ENCODE measurements at places on chromosomes 7 and 10.

GRCh38 chr10:121154846-121155245 lies 303.7 kb downstream of the WDR11 start:
- no peak for DNase-seq

GRCh38 chr10:74674927-74675326 lies 151.5 kb upstream of the KAT6B start:
- no peak for DNase-seq

DNA sequence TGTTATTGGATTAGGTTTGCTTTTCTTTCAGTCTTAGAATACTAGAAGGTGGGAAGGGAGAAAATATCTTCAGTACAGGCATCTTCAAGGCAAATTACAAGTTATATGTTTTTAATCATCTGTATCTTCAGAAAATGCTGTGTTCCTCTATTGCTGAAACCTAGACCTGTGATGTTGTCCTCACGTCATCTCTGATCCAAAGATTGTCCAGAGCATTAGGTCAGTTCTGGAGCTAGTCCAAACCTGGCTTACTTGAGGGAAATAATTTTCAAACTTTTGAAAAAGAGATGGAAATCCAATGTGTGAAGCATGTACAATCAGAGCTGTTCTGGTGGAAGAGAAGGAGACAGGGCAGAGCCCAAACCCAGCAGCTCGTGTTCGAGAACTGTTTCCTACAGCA lies 217.3 kb downstream of the ZEB1 start:
- DNase-seq: peak; percentile 36

GRCh38 chr7:66118603-66119002 lies 4.0 kb downstream of the CRCP start:
- no peak for DNase-seq

DNA sequence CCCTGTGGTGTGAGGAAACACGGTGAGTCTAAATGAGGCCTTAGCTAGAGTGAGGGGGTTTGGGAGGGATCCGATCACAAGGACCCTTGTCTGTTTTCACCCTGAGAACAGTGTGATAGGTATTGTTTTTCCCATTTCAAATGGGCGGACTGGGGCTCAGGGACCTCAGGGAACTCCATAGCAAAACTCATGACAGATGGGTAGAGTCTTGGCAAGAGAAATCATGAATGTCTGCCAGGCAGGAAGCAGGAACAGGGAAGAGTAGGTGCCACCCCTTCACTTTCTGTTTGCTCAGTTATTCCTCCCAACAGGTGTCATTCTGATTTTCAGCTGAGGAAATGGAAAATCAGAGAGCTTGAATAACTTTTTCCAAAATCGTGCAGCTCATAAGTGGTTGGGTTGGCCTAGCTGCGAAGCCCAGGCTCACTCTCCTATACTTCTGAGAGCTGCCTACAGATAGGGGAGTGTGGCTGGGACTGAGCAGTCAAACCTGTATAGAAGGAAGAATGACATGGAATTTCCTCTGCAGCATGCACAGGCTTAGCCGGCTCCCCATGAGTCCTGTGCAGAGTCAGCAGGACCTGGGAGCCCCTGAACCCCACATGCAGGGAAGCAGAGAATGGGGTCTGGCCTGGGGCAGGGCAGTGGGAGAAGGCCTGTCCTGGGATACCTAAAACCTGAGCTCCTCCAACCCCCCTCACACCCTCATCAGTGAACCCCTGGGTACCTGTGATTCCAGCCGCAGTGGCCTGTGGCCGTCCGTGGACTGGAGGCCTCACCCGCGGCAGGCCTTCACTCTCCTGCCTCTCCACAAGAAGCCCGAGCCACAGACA lies 17.6 kb upstream of the C10orf105 start:
- DNase-seq: no peak

DNA sequence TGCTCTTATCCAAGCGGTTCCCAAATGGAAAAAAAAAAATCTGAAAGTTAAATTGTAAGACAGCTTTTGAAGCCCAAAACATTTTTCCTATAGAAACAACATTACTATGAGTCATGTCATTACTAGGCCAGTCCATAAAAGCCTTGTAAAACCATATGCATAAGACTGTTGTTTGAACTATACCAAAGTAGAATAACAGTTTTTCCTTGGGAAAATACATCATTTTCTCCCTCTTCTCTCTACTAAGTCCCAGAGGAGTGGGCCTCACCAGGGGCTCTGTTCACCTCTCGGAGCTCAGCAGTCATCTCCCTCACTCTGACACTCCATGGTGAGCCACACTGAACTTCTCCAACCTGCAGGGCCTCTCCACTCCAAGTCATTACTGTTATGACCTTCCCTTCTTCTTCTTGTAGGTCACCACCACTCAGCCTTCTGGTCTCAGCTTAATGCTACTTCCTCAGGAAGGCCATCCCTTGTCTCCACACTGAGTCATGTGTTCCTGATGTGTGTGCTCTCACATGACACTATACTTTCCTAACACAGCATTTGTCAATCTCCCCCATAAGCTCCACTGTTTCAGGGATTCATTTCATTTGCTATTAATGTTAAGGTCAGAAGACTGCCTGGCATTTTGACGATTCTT lies 32.5 kb downstream of the ZNF438 start:
- peak; percentile 76 for DNase-seq

DNA sequence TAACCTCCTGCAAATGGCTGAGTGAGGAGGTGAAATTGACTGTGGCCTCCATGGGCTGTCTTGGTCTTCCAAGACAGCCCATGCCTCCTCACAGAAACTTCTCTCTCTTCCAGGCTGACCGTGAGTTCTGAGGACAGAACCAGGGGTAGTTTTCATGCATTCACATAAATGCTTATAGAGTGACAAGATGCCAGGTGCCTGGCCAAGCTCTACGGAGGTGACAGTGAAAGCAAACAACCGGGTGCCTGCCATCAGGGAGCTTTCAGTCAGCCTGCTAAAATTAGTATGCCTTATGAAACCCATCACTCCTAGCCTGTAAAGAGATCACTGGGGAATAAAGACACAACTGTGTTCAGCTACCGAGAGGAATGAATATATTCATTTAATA lies 919 bp upstream of the RHOBTB1 start:
- no peak for DNase-seq

GRCh38 chr7:12573885-12574284 lies 3.4 kb downstream of the SCIN start:
- no peak for DNase-seq

- DNase-seq: no peak
Observed at GRCh38 chr10:1968257-1969033, 231.1 kb upstream of the ADARB2 start.

DNA sequence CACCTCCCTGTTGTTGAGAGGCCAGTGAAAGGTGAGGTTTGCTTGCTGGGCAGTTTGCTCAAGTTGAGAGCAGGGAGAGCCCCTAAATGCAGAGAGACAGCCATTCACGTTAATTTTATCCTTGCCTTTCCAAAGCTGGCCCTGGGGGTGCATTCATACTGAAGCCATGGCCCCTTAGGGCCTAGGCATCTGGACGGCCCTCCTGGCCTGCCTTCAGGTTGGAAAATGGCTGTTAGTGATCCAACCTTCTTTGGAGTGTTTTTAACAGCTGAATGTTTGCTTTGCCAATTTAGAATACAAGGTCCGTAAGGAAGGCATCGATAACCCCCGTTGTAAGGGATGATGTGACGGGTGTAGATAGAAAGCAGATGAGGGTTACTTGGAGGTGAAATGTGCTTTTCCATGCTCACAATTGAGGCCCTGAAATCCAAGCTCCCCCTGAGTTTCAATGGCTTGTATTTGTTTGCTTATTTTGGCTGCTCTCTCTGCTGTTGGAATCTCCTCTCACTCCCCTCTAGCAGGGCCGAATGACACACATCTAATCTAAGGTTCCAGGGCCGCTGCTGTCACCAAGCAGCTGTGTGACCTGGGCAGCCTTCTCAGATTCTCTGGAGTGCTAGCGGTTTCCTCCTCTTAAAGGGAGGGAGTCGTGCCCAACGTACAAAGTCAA lies 171.6 kb upstream of the MKI67 start:
- DNase-seq: no peak

- peak; percentile 37 for DNase-seq
Observed at GRCh38 chr7:92614660-92615174, 24.5 kb upstream of the FAM133B start.

DNA sequence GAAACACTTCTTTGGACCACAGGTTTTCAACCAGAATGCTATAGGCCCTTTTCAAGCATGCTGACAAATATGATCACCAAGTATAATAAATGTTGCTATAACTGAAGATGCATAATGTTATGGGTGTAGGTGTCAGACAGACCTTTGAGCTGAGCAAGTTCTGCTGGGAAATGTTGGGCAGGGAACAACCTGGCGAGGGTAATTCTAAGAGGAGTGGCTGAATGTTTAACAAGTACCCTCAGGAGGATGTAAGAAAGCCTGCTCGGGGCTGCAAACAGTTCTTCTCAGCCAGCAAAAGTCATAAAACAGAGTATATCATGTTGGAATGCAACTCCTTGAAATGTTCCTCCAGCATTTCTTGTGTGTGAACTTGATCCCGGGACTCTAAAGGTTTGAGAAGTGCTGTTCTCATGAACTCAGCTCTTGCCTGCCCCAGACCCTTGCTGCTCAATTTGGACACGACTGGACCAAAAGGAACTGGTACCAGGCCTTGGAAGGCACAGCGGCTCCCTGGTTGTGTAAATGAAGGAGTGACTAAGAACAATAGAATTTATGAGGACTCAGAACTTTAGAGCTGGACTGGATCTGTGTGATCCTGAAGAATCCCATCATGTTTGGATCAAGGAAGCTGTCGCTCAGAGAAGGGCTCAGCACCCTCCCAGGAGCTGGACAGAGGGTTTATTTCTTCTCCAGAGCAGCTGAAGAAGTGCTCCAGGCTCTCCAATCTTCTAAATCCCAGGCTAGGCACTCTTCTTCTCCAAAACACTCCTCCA lies 143.2 kb upstream of the ANK3 start:
- DNase-seq: no peak

GRCh38 chr10:62258926-62259325 lies 9.7 kb downstream of the RTKN2 start:
- no peak for DNase-seq

GRCh38 chr7:55055479-55055878 lies 36.7 kb downstream of the EGFR start:
- peak; percentile 83 for DNase-seq

DNA sequence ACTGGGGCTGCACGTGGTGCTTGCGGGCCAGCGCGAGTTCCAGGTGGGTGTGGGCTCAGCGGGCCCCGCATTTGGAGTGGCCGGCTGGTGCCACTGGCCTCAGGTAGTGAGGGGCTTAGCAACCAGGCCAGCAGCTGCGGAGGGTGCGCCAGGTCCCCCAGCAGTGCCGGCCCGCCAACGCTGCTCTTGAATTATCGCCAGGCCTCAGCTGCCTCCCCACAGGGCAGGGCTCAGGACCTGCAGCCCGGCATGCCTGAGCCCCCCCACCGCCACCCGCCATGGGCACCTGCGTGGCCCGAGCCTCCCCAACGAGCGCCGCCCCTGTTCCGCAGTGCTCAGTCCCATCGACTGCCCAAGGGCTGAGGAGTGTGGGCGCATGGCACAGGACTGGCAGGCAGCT lies 185.4 kb downstream of the TPK1 start:
- no peak for DNase-seq

DNA sequence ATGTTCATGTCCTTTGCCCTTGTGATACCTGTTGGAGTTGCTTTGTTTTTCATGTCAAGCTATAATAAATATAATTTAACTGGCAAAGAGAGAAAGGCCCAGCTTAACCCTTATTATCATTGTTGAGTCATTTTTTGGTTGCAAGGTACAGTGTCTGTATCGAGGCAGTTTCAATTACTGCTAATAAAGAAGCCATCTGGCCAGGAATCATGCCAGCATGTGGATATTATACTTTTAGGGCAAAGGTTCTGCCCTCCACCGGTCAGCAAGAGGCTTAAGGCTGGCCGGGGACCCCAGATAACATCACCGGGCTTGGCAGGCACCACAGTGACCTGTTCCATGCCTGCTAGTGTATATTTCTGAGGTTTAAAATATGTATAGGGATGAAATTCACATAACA lies 9.0 kb upstream of the CYP3A4 start:
- DNase-seq: no peak

DNA sequence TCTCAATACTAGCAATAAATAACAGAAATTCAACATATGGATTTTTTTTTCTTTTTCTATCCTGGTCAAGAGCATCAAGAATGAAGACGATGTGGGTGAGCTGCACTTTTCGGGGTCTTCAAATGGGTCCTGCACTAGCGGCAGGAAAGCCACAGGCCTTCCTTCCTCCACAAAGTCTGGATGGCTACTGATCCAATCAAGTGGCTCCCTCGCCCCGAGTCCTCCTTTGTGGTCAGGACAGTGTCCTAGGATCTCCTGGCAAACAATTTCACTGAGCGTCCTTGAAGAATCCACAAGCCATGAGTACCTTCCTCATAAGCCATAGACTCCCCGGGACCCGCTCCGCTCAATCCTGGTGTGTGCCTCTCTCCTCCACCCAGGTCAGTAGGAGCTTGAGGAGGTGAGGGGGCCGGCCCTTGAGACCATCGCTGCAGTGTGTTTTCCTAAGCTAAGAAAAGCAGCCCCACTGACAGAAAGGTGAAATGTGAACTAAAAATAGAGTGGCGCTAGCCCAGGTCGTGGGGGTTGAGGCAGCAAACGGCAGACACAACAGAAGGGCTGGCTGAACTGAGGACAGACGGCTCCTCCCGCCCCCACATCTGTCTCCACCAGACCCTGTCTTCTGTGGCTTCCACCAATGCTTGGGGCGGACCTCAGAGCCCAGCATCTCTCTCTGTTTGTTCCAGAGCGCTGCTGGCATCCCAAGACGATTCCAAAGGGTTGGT lies 202.3 kb downstream of the HERPUD2 start:
- no peak for DNase-seq

GRCh38 chr10:22268503-22268902 lies 47.7 kb upstream of the COMMD3 start:
- no peak for DNase-seq

- DNase-seq: no peak
Observed at GRCh38 chr10:25226775-25227682, 52.2 kb downstream of the GPR158 start.

DNA sequence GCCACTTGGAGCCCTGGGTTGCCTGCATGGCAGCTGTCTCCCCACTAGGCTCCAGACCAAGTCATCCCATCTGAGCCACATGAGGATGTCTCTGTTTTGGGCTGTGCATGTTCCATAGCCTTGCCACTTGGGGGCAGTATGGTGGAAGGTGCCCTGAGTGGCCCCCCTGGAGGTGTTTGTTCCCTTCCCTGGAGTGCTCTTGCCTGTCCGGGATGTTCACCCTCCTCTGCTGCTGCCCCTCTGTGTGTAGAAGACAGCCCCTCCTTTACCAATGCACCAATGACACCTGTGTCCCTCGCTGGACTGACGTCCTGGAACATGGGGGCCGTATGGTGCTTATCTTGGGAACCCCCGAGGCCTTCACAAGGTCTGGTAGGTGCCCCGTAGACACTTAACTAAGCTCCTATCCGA lies 100.2 kb downstream of the ACTR3B start:
- no peak for DNase-seq

GRCh38 chr10:32972460-32972859 lies 14.4 kb upstream of the ITGB1 start:
- DNase-seq: no peak
